Type B pancreatic cell (in vitro differentiated cells): ENCODE measurements at places on chromosomes 3 and 15.

- no peak for DNase-seq
Measured at GRCh38 chr3:81789691-81790090, 28.2 kb upstream of the GBE1 start.

DNA sequence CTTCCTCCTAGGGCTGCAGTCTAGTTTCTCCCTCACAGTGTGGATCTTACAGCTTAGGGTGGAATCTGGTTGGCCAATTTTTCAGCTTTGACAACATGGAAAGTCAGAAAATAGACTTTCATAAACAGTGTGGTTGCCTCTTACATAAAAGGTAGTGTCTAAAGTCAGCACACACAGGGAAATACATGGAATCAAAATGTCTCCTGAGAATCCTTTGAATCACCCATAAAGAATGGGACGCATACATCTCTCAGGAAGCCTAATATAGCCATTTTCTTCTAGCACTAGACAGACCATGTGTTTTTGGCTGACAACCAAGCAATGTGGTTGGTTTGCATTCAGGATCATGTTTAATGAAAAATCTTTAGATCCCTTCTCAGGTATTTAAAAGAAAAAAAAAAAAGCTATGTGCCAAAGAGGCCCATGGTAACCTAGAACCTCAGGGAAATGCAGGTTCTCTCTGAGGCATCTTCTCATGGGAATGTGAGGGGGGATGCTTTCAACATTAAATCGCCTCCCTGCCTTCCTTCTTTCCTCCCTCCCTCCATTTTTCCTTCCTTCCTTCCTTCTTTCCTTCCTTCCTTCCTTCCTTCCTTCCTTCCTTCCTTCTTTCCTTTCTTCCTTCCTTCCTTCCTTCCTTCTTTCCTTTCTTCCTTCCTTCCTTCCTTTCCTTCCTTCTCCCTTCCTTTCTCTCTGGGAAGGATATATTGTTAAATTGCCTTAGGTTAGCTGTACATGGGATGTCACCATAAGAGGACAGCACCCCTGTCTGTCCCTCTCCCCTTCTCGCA, 34.3 kb upstream of the ZBTB38 start:
- DNase-seq: no peak

GRCh38 chr3:9780458-9780812, 10.7 kb upstream of the CAMK1 start:
- DNase-seq: no peak

- no peak for DNase-seq
Measured at GRCh38 chr3:58353722-58354553, 21.2 kb downstream of the PXK start.

DNA sequence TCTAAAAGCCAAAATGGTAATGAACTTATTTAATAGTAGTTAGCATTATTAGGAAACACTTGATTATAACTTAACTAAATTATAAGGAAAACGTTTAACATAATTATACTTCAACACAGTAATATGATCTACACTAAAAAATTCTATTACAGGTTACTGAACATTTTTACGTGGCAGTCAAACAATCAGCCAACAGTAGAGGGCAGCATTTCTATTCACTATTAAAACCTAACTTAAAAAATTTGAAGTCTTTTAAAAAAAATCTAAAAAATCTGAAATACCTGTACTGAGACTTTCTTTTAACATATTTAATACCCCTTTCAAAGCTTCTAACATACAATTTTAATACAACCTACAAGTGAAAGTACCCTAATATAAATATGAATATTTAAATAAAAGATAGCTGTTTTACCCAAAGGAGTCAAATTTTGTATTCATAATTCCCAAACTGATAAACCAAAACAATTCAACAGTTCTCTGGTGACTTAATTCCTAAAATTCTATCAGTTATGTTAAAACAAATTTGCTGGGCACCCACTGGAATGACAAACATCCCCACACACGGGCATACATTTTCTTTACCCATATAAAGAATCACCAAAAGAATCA, 41.5 kb downstream of the DLG1 start:
- DNase-seq: no peak

- no peak for DNase-seq
Measured at GRCh38 chr15:37008205-37008604, 92.1 kb downstream of the MEIS2 start.

DNA sequence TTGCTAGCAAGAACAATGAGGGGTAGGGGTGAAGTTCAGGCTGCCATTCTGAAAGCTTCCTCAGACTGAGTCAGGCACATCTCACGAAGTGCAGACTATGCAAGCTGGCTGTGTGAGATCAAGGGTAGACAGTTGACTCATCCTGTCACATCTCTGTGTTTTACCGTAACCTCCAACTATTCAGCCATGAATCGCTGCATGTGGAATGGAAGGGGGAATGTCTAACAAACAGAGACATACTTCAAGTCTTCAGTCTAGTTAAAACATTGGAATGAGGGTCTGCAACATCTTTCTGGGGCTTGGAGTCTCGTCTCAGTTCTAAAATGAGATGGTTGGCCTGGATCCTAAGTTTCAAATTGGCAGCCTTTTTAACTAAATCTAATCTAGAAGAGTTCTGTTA, 25.9 kb downstream of the AGTR1 start:
- no peak for DNase-seq

DNA sequence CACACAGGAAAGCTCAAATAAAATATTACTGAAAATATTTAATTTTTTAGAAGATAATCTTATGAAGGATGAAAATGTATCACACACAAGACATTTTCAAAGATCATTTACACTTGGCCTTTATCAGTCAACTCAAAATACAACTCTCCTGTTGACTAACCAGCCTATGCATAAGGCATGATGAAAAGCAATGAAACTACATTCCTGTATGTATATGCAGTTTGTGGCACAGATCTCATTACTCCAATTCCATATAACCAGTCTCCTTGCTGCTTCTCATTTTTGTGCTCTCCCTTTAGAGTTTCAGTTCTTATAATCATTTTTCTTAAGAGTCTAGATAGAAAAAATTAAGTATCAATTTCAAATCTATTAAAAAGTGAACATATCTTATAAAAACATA, 25.8 kb downstream of the AQR start:
- no peak for DNase-seq

GRCh38 chr3:191331388-191331787, 1.1 kb upstream of the UTS2B start:
- no peak for DNase-seq

- no peak for DNase-seq
Measured at GRCh38 chr3:7682822-7683229, 818.8 kb upstream of the LMCD1 start.

DNA sequence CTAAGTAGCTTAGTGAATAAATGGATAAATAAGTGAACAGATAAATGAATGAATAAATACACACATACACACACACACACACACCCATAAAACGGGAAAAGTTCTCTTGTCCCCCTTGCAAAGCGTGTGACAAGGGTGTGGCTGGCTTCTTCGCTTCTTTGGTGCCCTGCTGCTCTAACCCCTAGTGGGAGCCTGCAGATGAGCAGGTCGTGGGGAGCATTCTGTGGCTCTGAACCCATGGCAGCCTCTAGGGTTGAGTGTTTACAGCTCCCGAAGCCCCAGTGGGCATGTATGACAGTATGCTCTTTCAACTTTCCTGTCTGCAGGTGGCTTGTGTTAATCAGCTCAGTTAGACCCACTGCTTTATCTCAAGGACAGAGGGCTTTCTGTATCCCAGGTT, 582.3 kb downstream of the EDEM1 start:
- DNase-seq: no peak

- DNase-seq: no peak
Measured at GRCh38 chr3:133014325-133014724, 23.9 kb upstream of the TMEM108 start.

DNA sequence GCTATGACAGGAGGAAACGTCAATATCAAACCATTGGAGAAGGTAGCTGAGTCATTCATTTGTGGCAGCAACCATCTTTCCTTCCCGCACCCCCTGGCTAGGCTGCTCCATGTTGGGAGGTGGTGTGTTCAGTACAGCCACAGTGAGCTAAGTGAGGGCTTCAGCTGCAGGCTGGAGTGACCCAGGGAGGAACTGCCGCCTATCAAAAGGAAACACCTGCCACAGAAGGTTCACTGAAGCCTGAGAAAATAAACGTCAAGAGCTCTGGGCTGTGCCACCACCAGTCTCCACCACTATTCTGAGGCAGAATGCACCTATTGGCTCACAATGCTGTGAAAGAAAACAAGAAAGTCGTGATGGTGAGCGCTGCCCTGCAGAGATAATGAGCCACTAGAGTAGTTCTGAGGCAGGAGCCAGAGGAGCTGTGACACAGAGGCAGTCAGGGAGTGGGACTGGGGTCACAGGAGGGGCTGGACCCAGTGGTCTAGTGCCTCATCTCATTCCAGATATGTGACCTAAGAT, 34.8 kb upstream of the CD47 start:
- no peak for DNase-seq

GRCh38 chr3:33096093-33096868, 665 bp downstream of the GLB1 start:
- no peak for DNase-seq

- no peak for DNase-seq
Measured at GRCh38 chr15:62903437-62903836, 139.1 kb upstream of the TPM1 start.

DNA sequence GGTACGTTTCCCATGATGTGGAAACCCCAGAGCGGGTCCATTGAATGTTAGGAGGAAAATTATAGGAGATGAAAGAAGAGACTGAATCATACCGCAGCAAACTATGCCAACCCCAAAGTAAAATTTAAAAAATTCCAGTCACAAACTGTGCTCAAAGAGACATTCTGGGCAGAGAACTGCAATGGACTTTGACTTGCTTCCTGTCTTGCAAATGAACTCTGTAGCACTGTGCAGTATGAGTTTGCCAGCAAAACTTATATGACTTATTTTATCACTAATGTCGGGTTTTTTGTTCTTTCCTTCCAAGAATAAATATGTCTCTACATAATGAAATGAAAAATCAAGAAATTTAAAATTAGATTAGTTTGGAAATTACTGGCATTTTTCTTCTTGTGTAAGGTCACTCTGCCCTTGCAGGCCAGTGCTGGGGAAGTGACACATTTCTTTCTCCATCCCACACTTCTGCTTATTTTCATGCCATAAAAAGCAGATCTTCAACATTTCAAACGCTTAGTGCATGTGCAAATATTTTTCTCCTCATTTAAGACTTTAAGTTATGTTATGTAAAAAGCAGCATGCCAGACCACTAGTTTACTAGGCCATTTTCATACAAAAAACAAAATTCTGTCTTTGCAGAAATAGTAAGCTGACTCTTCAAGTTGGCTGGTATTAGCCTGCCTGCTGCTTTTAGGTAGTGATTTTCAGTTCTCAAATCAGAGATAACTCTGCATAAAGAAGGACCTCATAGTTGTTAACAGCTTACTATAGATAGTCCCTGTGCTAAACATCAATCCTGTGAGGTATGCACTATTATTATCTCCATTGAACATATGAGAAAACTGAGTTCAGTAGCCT, 32.2 kb upstream of the SSR3 start:
- DNase-seq: no peak

- no peak for DNase-seq
Measured at GRCh38 chr3:187327845-187328244, 36.3 kb upstream of the MASP1 start.

DNA sequence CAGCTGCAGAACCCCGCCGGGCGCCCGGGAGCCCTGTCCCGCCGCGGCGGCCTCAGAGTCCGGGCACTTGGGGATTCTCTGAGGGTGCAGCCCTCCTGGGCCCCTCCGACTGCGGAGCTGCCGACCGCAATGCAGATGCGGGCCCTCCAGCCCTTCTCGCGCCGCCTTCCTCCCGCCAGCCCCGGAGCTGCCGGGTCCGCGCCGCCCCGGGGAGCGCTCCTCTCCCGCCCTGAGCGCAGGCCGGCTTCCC, 320 bp upstream of the ACAN start:
- DNase-seq: no peak

DNA sequence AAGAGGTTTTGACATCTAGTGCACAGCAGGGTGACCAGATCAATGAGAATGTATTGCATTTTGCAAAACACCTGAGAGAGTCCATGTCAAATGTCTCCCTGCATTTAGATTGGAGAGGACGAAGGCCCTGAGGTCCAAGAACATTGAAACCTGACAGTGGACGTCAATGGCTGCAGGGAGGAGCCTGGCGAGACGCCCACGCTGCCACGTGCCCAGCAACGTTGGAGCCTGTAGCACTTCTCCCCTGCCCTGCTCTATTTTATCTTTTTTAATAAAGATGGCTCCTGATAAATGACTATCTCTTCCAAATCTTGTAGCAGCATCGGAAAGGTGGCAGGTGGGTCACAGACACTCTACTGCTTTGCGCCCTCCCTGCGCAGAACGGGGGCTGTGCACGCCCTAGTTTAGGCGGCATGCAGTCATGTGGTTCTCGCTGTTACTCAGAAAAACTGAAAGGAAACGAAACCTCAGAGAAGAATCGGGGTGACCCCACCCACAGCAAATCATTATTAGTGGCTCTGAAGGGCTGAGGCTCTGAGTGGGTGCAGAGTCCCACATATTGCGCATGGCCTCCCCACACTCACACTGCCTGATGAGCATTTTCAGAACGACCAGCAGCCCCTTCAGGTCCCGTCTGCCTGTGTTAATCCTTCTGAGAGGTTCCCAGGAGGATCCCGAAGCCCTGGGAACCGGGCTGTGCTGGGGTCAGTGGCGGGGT, 62.5 kb upstream of the TAMM41 start:
- no peak for DNase-seq

- DNase-seq: no peak
Measured at GRCh38 chr3:122754929-122755328, 38.7 kb downstream of the HSPBAP1 start.

DNA sequence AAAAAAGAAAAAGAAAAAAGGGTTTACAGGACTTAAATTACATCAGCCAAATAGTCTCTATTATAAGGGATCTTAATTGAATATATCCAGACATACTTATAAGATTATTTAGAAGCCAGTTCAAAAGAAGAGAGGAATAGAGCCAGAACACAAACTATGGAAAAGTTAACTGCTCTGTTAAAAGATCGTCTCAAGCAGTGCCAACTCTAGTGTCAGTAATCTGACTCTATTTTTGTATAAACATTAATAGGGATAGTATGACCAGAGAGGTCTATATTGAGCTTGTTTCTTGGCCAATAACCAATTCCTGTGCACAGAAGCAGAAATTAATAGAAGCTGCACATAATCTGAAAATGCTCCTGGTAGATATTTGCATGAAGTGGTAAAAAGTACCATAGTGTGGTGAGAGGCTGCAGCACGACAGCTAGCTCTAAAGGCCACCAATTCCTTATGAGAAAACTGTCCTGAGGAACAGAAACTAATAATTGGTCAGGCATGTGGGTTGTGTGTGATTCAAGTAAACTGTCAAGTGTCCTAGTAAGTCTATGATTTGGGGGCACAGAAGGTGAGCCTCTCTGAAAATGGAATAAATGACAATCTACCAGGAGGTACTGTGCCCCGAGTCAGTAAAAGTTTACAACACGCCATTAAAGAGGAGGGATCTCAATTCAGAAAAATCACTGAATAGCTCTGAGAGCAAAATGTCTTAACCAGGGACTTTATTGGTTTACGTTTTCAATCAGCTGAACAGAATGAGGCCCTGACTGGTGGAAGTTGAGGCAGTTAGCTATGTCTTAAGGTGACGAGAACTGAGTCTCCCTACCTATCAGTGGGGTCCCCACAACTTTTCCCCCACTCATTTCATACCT, 51.5 kb upstream of the NANOGP8 start:
- no peak for DNase-seq
